ENCODE measurements at places on chromosomes 1 and 21.

DNA sequence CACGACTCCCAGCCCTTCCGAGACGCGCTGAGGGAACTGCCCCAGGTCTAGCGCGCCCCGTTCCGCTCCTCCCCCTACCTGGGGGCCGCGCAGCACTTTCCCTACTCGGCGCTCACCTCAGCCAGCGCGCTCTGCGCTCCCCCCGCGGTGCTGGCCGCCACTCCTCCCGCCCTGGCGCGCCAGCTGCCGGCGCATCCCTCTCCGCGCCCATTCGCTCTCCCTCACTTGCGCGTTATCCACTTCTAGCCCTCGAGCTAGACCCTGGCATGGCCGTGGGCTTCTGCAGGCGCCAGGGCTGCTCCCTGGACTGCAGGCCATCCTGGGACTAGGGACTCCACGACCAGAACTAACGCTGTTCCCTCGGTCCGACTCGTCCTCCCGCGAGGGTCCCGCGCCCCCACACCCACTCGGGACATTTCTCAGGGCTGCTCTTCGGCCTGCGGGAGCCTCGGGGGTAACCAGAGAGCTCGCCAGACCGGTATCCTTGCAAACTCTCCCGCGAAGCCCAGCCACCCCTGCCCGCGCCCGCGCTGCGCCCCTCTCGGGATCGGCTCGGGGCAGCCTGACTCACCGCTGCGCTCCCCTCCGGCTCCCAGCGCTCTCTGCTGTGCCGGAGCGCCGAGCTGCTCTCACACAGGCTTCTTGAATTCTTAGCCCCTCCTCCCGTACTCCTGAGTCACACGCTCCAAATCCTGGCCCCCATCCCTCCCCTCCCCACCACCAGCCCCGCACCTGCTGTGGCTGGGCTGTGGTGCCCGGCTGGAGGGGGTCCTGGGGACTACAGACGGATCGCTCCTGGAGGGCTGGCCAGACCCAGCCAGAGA is at the start of gene NGF:
Gene NGF, minus strand, starts transcription at position 617 of the 824 bp plus-strand sequence. CDS start 51,454 bp downstream, outside the sequence.
- peak; percentile 87 for DNase-seq

DNA sequence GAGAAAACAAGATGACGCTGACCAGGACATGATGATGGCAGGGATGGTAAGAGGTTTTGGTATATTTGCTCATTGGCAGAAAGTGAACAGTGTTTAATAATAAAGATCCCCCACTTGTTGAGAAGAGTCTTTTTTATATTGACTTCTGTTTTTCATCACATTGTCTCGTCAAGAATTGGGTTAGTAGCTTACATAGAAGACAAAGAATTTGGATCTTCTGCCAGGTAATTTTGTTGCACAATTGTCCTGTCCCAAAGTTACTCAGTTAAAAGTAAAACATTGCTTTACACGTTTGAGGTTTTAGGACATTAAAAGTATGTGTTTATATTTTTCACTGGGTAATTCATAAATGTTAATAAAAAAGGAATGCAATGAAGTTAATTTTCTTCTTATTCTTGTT is 48.3 kb upstream of the LAMC2 start:
- DNase-seq = peak; percentile 42

DNA sequence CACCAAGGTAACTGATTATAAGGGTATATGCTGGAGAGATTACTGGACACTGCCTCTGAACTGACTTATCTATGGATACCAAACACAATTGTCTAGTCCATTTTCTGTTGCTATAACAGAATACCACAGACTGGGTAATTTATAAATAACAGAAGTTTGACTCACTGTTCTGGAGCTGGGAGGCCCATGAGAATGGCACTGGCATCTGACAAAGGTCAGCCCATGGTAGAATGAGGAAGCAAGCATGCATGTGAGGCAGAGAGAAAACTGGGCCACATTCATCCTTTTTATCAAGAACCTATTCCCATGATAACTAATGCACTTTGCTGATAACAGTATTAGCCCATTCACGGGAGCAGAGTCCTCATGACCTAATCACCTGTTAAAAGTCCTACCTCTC is 37.4 kb downstream of the FCER1A start:
- no peak for DNase-seq

DNA sequence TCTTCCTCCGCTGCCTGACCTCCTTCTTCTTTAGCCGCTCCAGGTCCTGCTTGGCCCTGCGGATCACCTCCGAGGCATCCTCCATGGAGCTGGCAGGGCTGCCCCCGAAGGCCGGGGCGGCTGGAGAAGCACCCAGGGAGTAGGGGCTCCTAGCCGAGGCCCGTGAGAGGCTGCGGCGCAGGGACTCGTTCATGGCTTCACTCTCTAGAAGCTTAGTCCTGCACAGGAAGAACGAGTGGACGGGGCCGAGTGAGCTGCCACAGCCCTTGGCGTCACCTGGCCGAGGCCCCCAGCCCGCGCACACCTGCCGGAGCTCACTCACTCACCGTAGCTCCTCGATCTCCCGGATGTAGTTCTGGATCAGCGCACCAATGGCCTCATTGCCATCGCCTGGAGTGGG is 23.1 kb downstream of the KIF21B start:
- no peak for DNase-seq

DNA sequence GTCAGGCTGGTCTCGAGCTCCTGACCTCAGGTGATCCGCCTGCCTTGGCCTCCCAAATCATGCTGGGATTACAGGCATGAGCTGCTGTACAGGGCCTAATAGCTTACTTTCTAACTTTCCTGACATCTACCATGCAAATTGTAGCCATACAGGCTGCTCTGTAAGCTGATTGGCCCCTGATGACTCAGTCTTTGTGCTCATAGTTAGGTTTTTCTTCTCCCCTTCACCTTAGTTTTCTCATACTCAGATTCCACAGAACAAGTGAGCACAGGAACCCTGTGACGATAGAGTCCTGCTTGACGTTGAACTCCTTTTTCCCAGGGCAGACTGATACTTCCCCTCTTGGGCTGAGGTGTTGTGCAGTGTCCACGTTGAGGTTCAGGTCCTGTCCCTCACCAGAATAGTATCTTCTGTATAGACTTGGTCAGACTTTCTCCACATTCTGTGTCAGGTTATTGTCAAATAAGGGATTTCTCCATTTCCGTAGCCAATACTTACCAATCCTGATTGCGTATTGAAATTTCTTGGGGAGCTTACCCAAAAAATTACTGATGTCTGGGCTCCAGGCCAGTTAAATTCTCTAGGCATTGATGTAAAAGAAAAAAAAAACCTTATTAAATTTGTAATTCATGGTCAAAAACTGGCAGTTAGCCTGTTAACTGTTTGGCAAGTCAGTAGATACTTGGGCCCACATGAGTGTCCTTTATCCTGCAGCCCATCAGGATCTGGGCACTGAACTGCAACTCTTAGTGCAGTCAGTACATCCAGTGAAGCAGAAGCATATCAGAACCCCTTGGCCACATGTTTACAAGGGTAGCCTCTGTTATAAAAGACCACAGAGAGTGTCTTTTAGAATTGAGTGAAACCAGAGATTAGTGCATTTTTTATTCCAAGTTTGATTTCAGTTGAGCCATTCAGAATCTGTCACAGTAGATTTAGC is 118.2 kb downstream of the DYRK1A start:
- no peak for DNase-seq

Data from fibroblast of skin of right biceps (primary cell).